ENCODE measurements at places on chromosomes 4 and X.
A peak's percentile ranks its signal among the peaks of the same experiment; 100 is the strongest.

GRCh38 chr4:13910556-13910955 is 283.0 kb upstream of the BOD1L1 start:
- DNase-seq, result no peak

GRCh38 chrX:148043271-148043855 is 62.2 kb downstream of the FMR1NB start:
- DNase-seq, result no peak

- peak; percentile 70 for DNase-seq
Measured at GRCh38 chrX:39859991-39860861, 237.5 kb downstream of the BCOR start.

DNA sequence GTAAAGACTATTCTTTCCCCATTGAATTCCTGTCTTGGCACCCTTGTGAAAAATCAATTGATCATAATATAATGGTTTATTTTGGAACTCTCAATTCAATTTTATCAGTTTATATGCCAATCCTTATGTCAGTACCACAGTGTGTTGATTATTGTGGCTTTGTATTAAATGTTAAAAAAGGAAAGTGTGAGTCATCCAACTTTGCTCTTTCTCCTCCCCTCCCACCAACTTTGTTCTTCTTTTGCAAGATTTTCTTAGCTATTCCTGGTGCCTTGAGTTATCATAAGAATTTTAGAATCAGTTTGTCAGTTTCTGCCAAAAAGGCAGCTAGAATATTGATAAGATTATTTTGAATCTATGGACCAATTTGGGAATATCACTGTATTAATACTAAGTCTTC is 11.2 kb upstream of the RNF175 start:
- no peak for DNase-seq

- no peak for DNase-seq
Measured at GRCh38 chr4:155599596-155599995, 67.1 kb upstream of the GUCY1A1 start.

- DNase-seq, result no peak
Measured at GRCh38 chrX:134670134-134670924, 12.1 kb upstream of the PLAC1 start.

DNA sequence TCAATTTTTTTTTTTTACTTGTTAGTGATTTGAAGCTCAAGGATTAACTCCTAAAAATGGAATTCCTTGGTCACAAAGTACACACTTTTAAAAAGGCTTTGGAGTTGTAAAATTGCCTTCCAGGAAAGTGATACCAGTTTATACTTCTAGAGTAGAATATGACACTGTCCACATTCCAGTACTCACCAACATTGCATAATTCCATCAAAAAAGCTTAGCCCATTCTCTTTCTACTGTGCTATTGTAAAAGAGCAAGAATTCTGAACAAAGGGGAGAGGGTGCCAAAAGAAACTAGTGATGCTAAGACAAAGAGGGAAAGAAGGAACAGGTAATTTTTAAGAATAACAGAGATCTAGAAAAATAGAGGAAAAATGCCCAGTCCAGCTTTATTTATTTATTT is 10.4 kb upstream of the PHOX2B start:
- no peak for DNase-seq

DNA sequence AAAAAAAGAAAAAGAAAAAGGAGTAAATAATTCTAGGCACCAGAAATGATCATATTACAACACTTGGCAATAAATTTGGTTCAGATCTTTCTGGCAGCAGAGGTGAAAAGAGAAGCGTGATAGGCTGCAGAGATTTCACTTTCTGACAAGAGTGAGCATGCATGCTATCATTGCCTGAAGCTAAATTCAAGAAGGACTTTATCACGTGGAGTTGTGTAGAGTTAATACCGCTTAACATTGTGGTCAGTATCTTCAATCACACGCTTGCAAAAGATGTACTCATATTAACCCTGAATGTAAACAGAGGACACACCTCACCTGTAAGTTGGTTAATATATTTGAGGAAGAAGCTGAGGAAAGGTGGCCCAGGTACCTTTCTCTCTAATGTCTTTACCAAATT is 31.4 kb upstream of the RBPJ start:
- DNase-seq, result no peak

GRCh38 chr4:4289597-4289940 is 385 bp downstream of the LYAR start:
- DNase-seq, result no peak

Data from left forelimb (tissue), 1 donor.